ENCODE measurements at places on chromosomes 3 and 15. TPM values are rescaled to one million over a fixed set of nuclear protein-coding genes. Genes with fewer than 3 reads are reported as not detected.

DNA sequence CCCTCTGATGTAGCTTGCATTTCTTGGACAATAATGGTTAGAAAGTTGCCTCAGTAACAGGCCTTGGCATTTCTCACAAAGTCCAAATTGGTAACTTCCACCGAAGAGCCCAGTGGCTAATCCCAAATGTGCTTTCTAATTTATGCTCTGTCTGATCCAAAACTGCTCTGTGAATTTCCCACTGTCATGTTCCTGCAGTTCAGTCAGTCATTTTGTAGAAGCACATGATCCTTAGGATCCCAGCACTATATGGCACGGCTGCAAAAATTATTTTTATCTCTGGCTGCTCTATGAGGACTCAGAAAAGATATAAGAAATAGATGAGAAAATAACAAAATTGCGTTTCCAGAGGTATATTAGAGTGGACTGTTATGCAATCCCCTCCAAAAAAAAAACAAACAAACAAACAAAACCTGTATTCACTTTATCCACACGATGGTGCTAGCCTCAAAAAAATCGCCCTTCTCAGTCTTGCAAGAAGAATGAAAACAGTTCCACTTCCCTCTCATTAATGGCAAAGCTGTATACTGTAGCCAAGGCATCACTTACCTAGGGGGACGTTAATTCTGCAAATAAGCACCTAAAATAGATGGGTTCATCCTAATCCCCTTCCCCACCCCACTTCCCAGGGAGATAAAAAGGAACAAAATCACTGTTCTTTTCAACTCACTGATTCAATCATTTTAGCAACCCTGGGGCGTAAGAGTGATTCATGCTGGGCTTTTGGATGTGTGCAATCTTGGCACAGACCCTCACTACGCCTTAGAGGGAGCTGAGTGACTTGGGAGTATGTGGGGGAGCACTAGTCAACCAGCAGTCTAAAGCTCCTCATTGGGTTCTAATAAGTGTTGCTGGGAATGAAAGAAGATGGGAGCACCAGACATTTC lies 61.3 kb downstream of the TMCO5A start:
- peak; percentile 45 for DNase-seq

CRELD1 gene
- total RNA-seq = 30.7 TPM

GRCh38 chr15:89504166-89504565 lies 7.8 kb upstream of the RHCG start:
- no peak for DNase-seq

GRCh38 chr15:45510758-45511280 lies 11.7 kb downstream of the SLC30A4 start:
- no peak for DNase-seq

- no peak for DNase-seq
These were observed 65.4 kb downstream of the ABI3BP start for GRCh38 chr3:100927775-100928174.

GRCh38 chr15:50930792-50931191 lies 22.3 kb downstream of the AP4E1 start:
- DNase-seq = no peak

HOMER2 gene
- 3.0 TPM for total RNA-seq

- no peak for DNase-seq
These were observed 453.7 kb downstream of the NAALADL2 start for GRCh38 chr3:175312791-175313190.

GRCh38 chr3:99521551-99521950 lies 116.8 kb upstream of the COL8A1 start:
- DNase-seq = no peak

CFAP92 gene
- 3.7 TPM for total RNA-seq

GOLGA6D gene
- 1.2 TPM for total RNA-seq

TM6SF1 gene
- 6.0 TPM for total RNA-seq
